ENCODE measurements at places on chromosomes 6 and 20.

- peak; percentile 76 for DNase-seq
Measured at GRCh38 chr6:127300411-127300810, 33.7 kb downstream of the RNF146 start.

DNA sequence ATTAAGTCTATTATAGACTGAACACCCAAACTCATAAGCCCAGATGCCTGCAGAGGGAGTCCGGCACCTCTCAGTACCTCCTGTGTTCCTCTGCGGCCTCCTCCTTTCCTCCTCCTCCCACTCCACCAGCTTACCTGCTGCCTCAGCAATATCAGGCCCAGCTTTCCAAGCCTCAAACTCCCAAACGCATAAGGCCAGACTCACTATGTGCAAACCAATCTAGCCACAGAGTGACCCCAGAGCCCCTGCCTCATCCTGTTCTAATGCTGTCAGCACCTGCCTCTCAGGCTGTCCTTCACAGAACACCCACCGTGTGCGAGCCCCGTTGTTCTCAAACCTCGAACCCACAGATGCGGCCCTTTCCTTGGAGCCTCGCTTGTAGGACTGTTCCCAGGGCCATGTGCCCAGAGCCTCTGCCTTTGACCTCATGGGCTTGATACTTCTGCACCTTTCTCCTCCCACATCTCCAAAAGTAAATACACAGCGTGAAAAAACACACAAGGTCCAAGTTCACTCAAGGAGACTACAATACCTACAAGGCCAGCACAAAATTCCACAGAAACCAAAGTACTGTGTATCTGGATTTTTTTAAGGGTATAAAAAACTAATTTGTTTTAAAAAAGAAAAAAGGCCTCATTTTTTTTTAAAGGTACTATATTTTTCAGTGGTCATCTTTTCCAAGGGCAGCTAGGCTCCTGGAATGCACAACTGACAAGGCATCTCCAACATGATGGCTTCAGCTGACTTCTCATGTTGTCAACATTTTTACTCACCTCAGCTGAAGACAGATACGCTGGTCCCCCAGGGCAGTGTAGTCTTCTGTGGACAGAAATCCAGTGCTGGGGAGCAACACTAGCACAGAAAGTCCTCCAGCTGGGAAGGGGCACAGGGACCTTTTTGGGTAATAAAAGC, 52.3 kb downstream of the ABHD12 start:
- DNase-seq = no peak

DNA sequence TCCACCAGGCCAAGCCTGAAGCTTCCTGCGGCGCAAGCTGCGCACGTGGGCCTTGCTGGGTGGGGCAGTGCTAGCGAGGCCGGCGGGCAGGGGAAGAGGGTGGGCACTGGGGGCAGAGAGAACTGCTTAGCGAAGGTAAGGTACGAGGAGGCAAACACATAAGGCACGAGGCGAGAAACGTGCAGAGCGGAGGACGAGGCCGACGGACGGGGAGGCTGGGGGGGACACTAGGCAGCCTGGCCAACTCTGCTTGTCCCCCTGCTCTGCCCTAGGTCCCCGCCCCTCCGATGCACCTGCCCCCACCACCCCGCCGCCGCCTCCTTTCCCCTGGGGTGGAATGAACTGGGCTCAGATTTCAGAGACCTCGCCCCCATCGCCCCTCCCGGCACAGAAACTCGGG, 2.1 kb downstream of the HLA-DQB1 start:
- DNase-seq = no peak

DNA sequence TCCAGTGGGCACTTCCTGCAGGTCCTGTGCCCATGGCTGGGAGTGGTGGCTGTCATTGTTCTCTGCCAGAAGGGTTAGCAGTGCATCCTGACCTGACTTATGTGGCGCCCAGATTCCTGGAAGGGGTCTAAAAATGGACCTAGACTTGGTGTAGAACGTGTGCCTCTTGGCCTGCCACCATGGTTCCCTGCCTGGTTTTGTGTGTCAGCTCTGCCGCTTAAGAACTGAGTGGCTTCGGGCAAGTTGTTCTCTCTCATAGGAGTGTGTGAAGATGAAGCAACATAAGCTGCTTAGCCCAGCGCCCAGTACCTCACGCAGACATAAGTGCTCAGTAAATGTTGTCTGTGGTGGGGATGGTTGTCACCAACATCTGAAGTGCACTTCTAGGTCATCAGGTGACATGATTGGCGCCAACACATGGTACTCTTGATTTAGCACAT, 52.1 kb downstream of the PTPN1 start:
- no peak for DNase-seq

DNA sequence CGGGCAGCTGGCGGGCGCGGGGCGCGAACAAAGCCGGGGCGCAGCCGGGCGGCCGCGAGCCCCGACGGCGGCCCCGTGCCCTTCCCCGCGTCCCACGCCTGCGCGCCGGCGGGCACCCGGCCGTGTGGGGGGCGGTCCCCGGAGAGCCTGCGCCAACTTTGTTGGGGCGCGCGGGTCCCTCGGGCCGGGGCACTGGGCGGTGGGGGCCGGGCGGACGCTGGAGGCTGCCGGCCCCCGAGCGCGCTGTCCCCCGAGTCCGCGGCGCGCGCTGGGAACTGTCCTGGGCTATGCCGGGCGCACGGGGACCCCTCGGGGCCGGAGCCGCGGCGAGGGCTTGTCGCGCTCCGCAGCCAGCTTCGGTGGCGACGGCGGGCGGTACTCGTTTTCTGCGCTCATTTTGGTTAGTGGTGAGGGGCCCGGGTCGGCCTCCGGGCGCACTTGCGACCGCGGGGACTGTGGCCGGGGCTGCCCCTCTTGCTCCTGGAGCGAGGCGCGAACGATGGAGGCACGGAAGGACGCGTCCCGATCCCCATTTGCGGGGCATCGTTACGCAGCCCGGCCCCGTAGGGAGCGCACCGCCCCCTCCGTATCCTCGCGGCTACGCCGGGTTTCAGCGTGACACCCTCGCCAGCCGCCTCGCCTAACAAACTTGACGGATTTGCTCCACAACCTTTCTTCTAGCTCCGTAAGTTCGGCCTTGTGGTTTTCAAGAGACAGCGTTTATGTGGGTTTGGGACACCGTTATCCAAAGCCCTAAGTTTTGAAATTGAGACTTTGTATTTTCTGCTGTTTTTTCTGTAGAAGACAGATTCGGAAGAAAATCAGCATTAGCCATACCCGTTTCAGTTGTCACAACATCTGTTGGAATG, 622 bp downstream of the SS18L1 start:
- DNase-seq = peak; percentile 66

GRCh38 chr6:23456396-23456795, 669.6 kb upstream of the NRSN1 start:
- DNase-seq = no peak

DNA sequence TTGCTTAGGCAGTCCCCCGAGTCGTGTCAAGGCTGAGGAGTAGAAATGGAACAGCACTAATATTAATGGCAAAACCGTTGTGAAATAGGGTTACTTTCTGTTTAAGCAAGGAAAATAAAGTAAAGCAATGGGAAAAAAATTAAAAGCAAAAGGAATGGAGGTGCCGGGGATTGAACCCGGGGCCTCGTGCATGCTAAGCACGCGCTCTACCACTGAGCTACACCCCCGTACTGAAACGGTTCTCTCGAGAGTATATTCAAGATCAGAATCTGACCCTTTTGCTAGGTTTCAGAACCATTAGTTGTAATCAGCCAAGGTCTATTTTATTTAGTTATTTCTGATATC, 85.5 kb downstream of the TRIM27 start:
- peak; percentile 80 for DNase-seq

GRCh38 chr6:13217206-13217905, 111.0 kb downstream of the TBC1D7 start:
- peak; percentile 44 for DNase-seq

GRCh38 chr6:167660424-167660823, 166.3 kb upstream of the AFDN start:
- DNase-seq = no peak

GRCh38 chr6:137787016-137787415, 80.0 kb upstream of the TNFAIP3 start:
- DNase-seq = no peak

GRCh38 chr20:63183422-63184146, 32.3 kb downstream of the YTHDF1 start:
- DNase-seq = peak; percentile 80

GRCh38 chr6:14646371-14646770, 528.8 kb downstream of the CD83 start:
- no peak for DNase-seq

- DNase-seq = peak; percentile 50
Measured at GRCh38 chr20:588932-589672, 21.0 kb downstream of the TCF15 start.

- no peak for DNase-seq
Measured at GRCh38 chr20:2986466-2986865, 57.0 kb upstream of the GNRH2 start.

- no peak for DNase-seq
Measured at GRCh38 chr6:131431718-131432117, 141.3 kb upstream of the ARG1 start.

DNA sequence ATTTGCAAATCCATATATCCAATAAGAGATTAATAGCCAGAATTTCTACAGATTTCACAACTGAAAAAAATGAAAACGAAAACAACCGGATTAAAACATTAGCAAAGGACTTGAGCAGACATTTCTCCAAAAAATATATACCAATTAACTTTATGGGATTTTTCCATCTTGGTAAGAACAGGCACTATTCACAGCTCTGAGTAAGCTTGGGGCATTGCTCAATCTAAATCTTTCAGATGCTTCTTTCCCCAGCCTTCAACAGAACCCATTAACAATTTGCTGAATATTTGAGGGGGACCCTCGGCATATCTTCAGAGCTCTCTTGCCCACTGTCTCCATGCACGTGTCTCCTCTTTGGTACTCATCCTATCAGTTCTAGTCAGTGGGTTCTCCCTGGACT, 111.7 kb upstream of the CD93 start:
- no peak for DNase-seq
